ENCODE measurements at places on chromosomes 3 and 15. TPM values are rescaled to one million over a fixed set of nuclear protein-coding genes. Genes with fewer than 3 reads are reported as not detected.

DNA sequence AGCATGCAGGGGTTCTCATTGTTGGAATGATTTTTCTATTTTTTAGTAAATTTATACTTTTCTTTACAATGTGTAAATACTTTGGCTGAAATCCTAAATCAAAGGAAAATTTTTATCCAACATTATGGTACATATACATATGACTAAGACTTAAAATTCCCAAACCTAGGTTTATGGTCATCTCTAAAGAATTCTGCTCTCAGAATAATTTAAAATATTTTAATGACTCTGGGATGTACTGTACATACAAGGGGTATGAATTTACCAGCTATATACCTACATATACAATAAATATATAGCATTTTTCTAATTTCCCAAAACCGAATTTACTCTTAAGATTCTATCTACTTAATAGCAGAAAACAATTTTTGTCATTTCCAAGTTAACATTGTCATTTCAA lies 137.9 kb upstream of the POU1F1 start:
- DNase-seq: no peak

- DNase-seq: no peak
Measured at GRCh38 chr3:155178810-155179436, 98.8 kb downstream of the MME start.

DNA sequence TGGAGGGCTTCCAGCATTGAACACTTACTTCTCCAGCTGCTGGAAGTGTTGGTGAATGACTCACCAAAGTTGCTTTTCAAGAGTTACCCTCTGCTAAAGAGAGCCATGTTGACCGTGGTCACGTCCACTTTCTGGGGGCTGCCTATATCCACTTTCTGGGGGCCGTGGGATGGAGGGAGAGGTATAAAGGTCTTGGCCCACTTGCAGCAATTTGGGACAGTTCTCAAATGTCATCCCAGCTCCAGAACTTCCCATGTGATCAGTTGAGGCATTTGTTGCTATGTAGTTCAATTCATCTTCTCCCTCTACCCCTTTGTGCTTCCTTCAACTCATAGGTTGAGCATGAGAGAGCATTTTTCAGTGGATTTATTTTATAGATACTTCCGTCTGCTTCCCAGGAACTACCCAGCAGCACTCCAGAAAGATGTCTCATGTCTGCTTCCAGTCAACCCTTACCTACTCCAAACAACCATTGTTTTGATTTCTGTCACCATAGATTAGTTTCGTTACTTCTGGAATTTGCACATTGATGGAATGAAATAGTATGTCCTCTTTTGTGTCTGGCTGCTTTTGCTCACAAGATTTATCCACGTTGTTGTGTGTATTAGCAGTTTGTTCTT lies 130.6 kb downstream of the TCF12 start:
- DNase-seq: no peak

- no peak for DNase-seq
Measured at GRCh38 chr15:29094711-29095110, 174.9 kb downstream of the NSMCE3 start.

GRCh38 chr3:114404590-114404989 lies 110.8 kb downstream of the TIGIT start:
- no peak for DNase-seq

The ADGRG7 gene
- total RNA-seq: not detected

The RHOA gene
- total RNA-seq: 413 TPM

DNA sequence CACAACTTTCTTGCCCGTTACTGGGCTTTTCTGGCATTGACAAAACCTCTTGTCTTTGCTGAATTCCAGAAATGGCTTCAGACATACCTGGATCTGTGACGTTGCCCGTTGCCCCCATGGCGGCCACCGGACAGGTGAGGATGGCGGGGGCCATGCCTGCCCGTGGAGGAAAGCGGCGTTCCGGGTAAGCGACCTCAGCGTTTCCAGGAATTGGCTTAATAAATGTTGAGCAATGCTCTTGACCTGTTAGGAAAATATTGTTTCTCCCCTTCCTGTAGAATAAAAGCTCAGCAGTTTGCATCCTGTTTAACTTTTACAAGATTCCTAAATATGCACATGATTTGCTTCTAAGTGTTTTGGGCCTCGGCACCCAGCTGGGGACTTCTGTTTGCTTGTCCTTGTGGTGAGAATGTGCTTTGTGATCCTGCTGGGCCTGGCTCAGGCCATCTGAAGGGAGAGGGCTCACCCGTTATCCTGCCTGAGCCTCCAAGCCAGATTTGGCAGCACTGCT lies 46.7 kb downstream of the ARNT2 start:
- no peak for DNase-seq

GRCh38 chr15:26640601-26641000 lies 132.3 kb downstream of the GABRB3 start:
- no peak for DNase-seq

The IFRD2 gene
- 118 TPM for total RNA-seq

GRCh38 chr15:78438619-78439285 lies 736 bp downstream of the IREB2 start:
- DNase-seq: no peak

The LXN gene
- not detected for total RNA-seq

The SPATA12 gene
- total RNA-seq: 0.57 TPM
